ENCODE measurements at places on chromosomes 4 and X. TPM values are rescaled to one million over a fixed set of nuclear protein-coding genes. Genes with fewer than 3 reads are reported as not detected.

Gene GIMD1
- total RNA-seq = not detected

Gene NAP1L5
- 1.0 TPM for total RNA-seq

Gene UGT8
- 1.1 TPM for total RNA-seq

Gene RAB9B
- 0.16 TPM for total RNA-seq

Gene AFM
- total RNA-seq = not detected

Gene NPY1R
- total RNA-seq = 0.16 TPM

Gene SLC25A6
- 294 TPM for total RNA-seq

Gene WDR17
- 0.48 TPM for total RNA-seq

Gene KIAA1210
- total RNA-seq = not detected

Gene FAM53A
- 0.92 TPM for total RNA-seq

Gene BEX5
- total RNA-seq = 0.80 TPM

Gene BEND4
- 0.08 TPM for total RNA-seq

Gene UGT2B10
- not detected for total RNA-seq

Gene SPP1
- 1.4 TPM for total RNA-seq

Gene CHRNA9
- total RNA-seq = not detected

Data from esophagus mucosa (tissue), 1 donor.